ENCODE measurements at places on chromosomes 6 and 20.

GRCh38 chr20:56361900-56362299, 3.1 kb downstream of the FAM210B start:
- DNase-seq = no peak

DNA sequence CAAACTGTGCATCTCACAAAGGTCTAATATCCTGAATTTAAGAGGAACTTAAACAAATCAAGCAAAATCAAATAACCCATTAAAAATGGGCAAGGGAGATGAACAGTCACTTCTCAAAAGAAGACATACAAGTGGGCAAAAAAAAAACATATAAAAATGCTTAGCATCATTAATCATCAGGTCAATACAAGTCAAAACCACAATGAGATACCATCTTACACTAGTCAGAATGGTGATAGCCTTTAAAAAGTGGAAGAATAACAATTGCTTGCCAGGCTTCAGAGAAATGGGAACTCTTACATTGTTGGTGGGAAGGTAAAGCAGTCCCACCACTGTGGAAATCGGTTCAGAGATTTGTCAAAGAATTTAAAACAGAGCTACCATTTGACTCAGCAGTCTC, 646.7 kb upstream of the PTCHD4 start:
- no peak for DNase-seq

DNA sequence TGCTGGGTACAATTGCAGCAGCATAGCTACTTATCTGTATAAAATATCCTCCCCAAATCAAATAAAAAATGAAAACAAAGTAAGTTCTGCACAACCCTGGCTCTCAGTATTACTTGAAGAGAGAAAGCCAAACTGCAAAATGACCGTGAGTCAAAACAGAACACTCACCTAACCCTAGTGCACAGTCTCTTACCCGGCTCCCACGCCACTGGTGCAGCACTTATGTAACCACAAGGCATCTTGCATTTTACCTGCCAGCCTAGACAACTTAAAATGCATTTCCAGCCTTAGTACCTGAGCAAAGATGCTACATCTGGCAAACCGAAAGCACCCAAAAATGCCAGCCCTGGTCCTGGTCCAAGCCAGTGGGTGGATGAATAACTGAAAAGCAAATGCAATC, 12.4 kb upstream of the SIRPB1 start:
- DNase-seq = peak; percentile 24

DNA sequence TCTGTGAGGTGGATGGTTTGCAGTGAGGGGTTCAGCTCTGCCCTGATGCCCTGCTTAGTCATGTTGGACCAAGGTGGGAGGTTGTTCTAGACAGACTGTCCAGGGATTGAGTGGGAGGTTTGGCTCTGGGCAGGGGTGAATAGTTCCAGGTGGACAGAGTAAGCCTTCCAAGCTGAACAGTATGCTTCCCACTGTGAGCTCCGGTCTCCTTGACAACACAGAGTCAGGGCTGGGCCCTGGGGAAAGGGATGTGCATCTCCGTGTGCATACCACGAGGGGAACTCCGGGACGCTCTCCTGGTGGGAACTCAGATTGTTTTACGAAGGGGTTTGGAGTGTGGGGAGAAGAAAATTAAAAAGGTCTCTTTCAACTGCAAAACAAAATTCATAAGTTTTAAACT, 174.7 kb downstream of the DHX35 start:
- no peak for DNase-seq

DNA sequence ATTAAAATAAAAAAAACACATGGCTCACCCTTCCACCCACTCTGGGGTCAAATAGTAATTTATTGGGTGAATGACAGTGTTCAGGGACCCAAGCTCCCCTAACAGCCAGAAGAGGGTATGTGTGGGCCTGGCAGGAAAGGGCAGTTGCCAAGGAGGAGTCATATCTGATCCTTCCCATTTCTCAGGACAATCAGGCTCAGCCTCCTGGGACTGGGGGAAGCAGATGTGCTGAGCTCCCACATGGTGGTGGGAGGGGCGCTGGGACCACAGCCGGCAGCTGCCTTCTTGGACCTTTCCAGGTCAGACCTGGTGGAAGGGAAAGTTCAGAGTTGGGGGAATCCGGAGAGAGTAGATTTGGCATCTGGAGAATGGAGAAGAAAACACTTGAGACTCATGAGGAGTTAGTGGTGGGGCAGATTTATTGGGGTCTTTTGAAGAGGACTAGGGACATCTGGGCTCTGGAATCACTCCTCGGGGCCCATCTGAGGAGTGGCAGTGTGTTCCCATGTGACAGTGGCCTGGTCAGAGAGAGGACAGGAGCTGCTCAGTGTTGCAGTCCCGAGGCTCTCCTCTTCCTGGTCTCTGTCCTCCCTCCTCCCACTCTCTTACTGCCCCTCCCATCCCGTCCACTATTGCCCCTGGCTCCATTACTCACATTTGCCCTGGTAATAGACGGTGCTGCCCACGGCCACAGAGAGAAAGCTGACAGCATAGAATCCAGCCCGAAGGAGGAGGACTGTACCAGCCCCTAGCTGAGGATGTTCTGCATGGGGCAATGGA, 3.0 kb downstream of the LST1 start:
- no peak for DNase-seq

DNA sequence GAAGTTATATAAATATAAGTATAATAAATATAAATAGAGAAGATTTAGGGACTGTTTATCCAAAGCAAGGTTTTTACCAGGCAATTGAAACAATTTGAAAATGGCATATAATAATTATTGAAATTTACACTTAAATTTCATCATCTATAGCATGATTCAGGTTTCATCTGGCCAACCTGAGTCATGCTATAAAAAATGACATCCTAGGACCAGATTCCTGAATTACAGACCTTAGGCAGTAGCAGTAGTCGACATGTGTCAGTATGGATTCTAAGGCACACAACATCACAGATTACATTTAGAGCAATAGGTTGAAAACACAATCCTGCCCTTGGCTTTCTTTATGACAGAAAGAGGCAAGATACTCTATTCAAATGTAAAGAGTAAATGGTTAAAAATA, 592.3 kb downstream of the PHF3 start:
- no peak for DNase-seq

DNA sequence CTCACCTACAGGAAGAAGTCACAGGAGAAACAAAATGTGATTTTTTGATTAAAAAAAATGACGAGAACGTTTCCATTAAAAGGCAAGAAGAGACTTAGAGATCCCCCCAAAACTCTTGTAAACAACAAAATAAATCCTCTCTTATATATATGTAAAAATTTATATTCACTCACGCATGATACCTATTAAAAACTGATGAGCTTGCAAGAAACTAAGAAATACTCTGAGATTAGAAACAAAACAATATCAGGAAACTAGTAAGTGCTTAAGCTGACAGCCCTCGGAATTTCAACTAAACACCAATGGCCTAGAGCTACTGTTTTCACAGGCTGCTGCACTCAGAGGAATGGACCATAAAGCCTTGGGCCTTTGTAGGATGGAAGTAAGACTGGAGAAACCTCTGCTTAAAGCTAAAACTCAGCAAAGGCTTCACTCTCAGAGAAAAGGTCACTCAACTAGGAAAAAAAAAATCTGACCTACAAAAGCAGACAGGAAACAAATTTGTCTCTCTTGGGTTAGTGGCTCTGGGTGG, 63.0 kb downstream of the MAP3K7 start:
- DNase-seq = no peak

- DNase-seq = no peak
Observed at GRCh38 chr20:49865559-49865958, 49.8 kb downstream of the SPATA2 start.

- no peak for DNase-seq
Observed at GRCh38 chr20:59646487-59646886, 42.1 kb downstream of the PHACTR3 start.

- DNase-seq = no peak
Observed at GRCh38 chr6:160160450-160160849, 38.8 kb downstream of the SLC22A1 start.

GRCh38 chr6:15974817-15975216, 154.1 kb upstream of the MYLIP start:
- DNase-seq = no peak

- DNase-seq = no peak
Observed at GRCh38 chr6:130526466-130526865, 160.6 kb downstream of the TMEM200A start.

DNA sequence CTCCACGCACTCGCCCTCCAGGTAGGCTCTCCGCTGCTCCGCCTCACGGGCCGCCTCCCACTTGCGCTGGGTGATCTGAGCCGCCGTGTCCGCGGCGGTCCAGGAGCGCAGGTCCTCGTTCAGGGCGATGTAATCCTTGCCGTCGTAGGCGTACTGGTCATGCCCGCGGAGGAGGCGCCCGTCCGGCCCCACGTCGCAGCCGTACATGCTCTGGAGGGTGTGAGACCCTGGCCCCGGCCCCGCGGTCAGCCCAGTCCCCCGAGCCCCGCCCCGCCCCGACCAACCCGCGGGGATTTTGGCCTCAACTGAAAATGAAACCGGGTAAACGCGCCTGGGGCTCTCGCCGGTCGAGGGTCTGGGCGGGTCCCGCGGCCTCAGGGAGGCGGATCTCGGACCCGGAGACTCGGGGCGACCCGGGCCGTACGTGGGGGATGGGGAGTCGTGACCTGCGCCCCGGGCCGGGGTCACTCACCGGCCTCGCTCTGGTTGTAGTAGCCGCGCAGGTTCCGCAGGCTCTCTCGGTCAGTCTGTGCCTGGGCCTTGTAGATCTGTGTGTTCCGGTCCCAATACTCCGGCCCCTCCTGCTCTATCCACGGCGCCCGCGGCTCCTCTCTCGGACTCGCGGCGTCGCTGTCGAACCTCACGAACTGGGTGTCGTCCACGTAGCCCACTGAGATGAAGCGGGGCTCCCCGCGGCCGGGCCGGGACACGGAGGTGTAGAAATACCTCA, 598 bp downstream of the HLA-B start:
- peak; percentile 41 for DNase-seq

All from stimulated activated CD4-positive, alpha-beta T cell treated with anti-CD3 and anti-CD28 coated beads, TNF-alpha, amount 100 ng/mL, for 1 hour (primary cell).